Fibroblast of villous mesenchyme (primary cell): ENCODE measurements at places on chromosomes 11 and 22. TPM values are rescaled to one million over a fixed set of nuclear protein-coding genes. Genes with fewer than 3 reads are reported as not detected.

The GLB1L3 gene
- not detected in 2 replicates for total RNA-seq

The NDUFA6 gene
- total RNA-seq, result 40.6 TPM in 2 replicates

The RTN4RL2 gene
- not detected in 2 replicates for total RNA-seq

The OPCML gene
- under 0.01 TPM in 1 of 2 replicates, not detected in the other for total RNA-seq

The CEND1 gene
- total RNA-seq, result 0.43 and 0.64 TPM in 2 replicates

The MB gene
- not detected in 2 replicates for total RNA-seq

The MS4A6A gene
- not detected in 2 replicates for total RNA-seq

The RABL2B gene
- 16.4 and 18.6 TPM in 2 replicates for total RNA-seq

The SEC14L3 gene
- total RNA-seq, result not detected in 2 replicates

The TAGLN gene
- 4,185 and 5,577 TPM in 2 replicates for total RNA-seq

The SCGB1D2 gene
- not detected in 2 replicates for total RNA-seq

The SLC35F2 gene
- total RNA-seq, result 4.8 and 14.7 TPM in 2 replicates

The TMPRSS4 gene
- not detected in 2 replicates for total RNA-seq

The RBX1 gene
- 54.4 and 59.6 TPM in 2 replicates for total RNA-seq

The FBLN1 gene
- 102 and 256 TPM in 2 replicates for total RNA-seq

The CASP12 gene
- 0.43 TPM in 1 of 2 replicates, not detected in the other for total RNA-seq

The GPR83 gene
- under 0.01 TPM in 1 of 2 replicates, not detected in the other for total RNA-seq

The MAP4K2 gene
- total RNA-seq, result 10.8 and 16.4 TPM in 2 replicates

The CCDC88B gene
- 1.7 and 3.5 TPM in 2 replicates for total RNA-seq

The MYEOV gene
- 0.86 and 3.2 TPM in 2 replicates for total RNA-seq

The CRYAB gene
- 11.0 and 20.7 TPM in 2 replicates for total RNA-seq

The KRTAP5-7 gene
- not detected in 2 replicates for total RNA-seq
